ENCODE measurements at places on chromosomes 2 and 18.

DNA sequence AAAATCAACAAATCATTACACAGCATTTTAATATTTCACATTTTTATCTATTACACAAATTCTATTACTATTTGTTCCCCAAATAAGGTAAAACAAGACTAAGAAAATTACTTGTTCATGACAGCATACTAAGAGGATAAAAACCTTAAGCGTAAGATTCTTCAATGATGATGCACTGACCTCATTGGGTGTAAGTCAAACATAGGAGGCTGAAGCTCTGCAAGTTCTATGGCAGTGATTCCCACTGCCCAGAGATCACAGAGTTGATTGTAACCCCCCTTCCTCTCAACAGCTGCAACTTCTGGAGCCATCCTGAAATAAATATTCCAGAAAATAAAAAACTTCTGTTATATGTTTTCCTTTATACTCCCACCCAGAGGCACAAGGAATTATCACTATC is 82.2 kb upstream of the CDKL4 start:
- DNase-seq = no peak

DNA sequence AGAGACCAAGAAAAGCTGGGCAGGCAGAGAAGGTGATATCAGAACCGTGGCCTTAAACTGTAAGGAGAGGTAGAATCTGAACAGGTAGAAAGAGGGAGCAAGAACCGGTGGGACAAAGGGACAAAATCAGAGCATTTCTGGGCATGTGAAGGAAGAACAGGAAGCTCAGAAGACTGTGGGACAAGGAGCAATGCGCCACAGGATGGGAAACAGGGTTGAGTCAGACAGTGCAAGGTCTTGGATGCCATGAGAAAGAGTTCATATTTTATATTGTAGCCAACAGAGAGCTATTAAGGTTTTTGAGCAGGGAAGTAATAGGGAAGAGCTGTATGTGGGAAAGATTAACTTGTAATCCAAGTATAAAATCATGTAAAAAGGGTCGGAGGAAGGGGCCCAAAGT is 106.4 kb upstream of the UGP2 start:
- no peak for DNase-seq

- DNase-seq = peak; percentile 18
These were observed 437.0 kb downstream of the PARD3B start for GRCh38 chr2:204982303-204982702.

DNA sequence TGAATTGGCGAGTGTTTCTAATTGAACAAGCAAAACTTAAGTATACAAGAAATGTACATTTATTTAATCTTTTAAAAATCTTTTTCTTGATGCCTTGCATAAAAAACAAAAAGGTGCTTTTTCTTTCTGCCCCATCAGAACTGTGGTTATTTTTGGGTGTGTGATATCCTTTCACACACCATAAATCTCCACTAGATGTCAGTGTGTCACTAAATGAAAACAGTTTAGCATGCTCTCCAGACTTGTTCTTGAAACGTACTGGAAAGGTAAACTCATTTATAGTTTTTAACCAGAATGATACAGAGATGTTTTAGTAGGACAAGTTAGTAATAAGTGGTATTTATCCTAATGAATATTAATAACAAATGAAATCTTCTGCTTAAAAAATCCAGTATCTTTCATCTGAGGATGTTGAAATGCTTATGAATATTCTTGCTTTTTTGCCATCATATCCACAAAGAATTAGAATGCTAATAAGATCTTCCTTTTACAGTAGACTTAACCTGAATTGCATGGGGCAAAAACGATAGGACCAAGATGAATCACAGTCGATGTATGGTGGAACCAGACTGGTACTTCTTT is 96.8 kb downstream of the UBE2E3 start:
- DNase-seq = peak; percentile 81

GRCh38 chr2:61109291-61109690 is 43.6 kb downstream of the SANBR start:
- DNase-seq = no peak

DNA sequence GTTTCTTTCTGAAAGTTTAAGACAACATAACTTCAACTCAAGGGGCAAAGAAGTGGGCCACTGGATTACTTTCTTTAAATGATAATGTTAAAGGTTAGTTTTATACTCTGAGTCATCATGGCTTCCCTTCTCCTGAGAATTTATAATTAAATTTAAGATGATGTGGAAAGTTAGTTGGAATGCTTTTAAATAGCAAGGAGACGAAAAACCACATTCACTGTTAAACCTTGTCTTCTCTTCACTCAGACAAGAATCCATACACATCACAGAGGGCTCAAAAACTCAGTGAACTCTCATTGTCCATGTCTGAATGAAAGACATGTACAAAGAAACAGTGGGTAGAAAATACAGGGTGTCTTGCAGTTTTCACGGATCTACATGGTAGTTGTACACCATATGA is 65.6 kb downstream of the COL5A2 start:
- no peak for DNase-seq

- DNase-seq = no peak
These were observed 107.7 kb downstream of the UGGT1 start for GRCh38 chr2:128198656-128199055.

DNA sequence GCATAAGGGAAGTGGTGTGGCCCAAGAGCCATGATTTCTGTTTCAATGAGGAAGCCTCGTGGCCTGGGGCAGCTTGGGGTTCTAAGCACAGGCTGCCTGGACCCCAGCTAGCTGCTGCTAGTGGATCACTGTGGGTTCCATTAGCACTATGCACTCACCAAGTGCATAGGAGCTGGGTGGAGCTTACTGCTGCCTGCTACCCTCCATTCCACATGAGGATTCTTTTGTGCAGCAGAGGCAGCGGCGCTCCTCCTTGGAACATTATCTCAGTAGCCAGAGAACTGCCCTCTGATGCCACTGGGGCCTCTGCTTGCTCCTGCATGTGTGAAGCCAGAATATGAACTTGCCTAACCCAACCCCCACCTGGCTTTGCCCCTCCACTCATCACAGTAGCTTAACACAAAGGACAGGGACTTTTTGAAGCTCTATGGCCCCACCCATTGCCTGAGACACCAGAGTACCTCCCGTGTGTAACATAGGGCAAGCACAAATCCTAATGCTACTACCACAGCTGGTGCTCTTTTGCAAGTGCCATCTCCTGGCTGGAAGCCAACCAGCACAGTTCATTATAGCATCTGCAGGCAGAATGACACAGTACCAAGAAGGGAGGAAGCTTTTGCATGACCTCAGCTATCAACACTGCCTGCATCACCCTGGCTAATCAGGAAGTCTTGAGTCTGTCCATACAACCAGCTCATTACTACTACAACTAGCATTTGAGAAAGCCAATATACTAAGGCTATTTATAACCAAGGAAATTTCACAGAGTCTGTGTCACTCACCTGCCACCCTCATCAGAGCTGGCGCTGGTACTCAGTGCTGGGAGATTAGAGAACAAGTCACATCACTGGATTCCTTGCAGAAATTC is 297.0 kb upstream of the GULP1 start:
- peak; percentile 43 for DNase-seq

GRCh38 chr2:238689871-238690389 is 158.0 kb upstream of the TWIST2 start:
- no peak for DNase-seq

GRCh38 chr2:56183643-56184499 is at the start of gene CCDC85A:
Gene CCDC85A (plus strand): TSS chr2:56183990. CDS start chr2:56184625, 635 bp downstream.
- peak; percentile 96 for DNase-seq

DNA sequence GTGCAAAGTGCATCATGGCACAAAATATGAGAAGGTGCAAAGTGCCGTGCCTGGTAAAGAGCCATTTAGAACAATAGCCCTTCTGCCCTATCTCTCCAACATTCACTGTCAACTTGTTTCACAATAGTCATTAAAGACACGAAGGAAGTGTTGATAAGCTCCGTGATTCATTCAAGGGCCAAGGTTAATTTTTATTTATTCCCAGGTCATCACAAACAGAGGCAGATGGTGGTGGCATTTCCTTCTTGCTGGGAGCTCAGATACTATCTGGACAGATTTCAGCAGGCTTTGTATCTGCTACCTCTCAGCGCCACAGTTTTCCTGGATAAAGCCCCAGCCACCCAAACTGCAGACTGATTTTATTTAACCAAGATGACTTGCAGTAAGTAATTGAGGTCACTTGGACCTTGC is 309.3 kb downstream of the ZNF521 start:
- DNase-seq = no peak

GRCh38 chr18:7307030-7307429 is 76.1 kb downstream of the LRRC30 start:
- no peak for DNase-seq

- no peak for DNase-seq
These were observed 3.8 kb downstream of the LRRFIP1 start for GRCh38 chr2:237631007-237631785.

DNA sequence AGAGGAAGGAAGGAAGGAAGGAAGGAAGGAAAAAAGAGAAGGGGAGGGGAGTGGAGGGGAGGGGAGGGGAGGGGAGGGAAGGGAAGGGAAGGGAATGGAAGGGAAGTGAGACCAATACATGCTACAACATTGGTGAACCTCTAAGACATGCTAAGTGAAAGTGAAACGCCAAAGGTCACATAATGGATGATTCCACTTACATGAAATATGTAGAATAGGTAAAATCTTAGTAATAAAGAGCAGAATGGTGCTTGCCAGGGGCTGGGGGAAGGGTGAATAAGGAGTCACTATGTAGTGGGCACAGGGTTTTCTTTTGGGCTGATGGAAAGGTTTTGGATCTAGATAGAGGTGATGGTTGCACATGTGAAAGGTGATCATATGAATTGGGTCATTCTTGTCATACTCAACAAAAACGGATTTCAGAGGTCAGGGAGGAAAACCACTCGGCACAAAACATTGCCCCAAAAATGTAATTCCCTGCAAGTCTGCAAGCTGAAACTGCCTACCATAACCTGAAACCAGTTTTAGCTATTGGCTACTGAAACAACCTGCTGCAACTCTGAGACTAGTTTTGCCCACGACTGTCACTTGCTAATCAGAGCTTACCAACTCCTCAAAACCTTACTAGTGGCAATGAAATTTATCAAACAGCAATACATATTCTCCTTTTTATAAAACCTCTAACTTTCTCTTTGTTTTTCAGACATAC is 59.2 kb downstream of the CCDC141 start:
- DNase-seq = no peak

Data from brain (organoid and tissue), 16 donors.